ENCODE measurements at places on chromosomes 3 and 15.

DNA sequence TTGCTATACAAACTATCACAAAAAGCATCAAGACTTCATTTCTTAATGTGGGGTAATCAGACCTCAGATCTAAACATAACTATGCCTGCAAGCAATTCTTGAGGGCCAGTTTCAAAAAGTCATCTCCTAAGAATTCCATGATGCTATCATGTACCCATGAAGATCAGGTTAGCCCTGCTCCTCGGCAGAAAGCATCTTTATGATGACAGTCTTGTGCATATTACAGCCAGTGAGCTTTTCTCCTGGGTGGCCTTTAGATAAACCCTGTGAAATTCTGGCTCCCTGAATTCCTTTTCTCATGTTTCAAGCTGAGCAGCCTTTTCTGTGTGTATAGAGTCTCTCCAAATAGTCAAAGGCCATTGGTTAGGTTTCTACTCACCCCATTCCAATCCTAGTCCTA, 201.9 kb upstream of the MCTP2 start:
- no peak for DNase-seq

GRCh38 chr15:85580879-85581278, 200.5 kb downstream of the AKAP13 start:
- DNase-seq: peak; percentile 35

DNA sequence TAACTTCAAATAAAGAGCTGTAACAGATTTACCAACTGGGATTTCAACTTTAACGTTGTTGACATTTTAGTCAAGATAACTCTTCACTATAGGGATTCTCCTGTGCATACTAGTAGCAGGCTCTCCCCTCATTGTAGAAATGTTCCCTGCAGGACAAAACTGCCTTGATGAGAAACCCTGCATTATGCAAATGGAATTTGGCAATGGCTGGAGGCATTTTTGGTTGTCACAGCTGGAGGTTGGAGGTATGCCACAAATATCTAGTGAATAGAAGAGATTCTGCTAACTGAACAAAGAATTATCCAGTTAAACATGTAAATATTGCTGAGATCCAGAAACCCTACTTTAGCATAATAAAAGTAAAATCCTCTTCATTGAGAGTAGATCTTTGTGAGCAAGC, 928.8 kb upstream of the ALCAM start:
- no peak for DNase-seq

GRCh38 chr3:167502401-167502800, 28.6 kb upstream of the SERPINI2 start:
- no peak for DNase-seq

GRCh38 chr3:17473761-17474160, 268.7 kb downstream of the TBC1D5 start:
- DNase-seq: no peak

DNA sequence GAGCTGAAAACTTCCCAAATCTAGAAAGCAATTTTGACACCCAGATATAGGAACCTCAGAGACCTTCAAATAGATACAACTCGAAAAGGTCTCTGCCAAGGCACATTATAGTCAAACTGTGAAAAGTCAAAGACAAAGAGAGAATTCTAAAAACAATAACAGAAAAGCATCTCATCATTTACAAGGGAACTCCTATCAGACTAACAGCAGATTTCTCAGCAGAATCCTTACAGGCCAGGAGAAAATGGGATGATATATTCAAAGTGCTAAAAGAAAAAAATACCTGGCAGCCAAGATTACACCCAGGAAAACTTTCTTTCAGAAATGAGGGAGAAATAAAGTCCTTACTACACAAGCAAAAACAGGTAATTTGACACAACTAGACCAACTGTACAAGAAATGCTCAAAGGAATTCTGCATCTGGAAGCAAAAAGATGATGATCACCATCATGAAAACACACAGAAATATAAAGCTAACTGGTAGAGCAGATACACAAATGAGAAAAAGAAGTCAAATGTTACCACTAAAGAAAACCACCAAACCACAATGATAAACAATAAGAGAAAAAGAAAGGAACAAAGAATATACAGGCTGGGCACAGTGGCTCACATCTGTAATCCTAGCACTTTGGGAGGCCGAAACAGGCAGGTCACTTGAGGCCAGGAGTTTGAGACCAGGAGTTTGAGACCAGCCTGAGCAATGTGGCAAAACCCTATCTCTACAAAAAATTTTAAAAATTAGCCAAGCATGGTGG, 50.4 kb downstream of the ADAM10 start:
- DNase-seq: no peak

DNA sequence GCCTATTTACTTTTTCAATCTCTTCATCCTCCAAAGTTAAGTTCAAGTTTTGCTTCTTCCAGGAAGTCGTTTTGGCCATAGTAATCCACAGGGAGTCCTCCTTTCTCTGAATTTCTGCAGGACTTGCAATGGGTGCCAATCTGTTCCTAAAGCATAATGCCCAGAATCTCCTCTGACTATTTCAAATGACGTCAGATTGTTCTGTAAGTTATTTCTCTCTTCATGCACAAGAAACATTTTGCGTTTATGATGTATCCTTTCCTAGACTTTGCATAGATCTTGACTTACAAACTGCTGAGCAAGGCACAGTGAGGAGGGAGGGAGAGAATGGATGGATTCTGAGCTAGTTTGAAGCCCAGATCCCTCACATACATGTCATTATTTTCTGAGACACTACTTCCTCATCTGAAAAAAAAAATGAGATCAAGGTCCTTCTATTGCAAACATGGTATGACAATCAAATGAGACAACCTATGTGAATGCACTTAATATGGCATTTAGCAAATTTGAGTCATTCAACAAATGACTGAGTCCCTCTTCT, 103.1 kb downstream of the MEX3B start:
- DNase-seq: no peak

GRCh38 chr15:68700455-68701123, 120.1 kb downstream of the ANP32A start:
- no peak for DNase-seq

- DNase-seq: no peak
These were observed 36.7 kb downstream of the TM2D3 start for GRCh38 chr15:101615414-101615985.

- no peak for DNase-seq
These were observed 109.7 kb upstream of the HACD2 start for GRCh38 chr3:123694366-123695087.

GRCh38 chr3:132284781-132285619, 32.2 kb upstream of the ACP3 start:
- no peak for DNase-seq

GRCh38 chr15:99962006-99962561, 228.8 kb upstream of the LYSMD4 start:
- DNase-seq: no peak

DNA sequence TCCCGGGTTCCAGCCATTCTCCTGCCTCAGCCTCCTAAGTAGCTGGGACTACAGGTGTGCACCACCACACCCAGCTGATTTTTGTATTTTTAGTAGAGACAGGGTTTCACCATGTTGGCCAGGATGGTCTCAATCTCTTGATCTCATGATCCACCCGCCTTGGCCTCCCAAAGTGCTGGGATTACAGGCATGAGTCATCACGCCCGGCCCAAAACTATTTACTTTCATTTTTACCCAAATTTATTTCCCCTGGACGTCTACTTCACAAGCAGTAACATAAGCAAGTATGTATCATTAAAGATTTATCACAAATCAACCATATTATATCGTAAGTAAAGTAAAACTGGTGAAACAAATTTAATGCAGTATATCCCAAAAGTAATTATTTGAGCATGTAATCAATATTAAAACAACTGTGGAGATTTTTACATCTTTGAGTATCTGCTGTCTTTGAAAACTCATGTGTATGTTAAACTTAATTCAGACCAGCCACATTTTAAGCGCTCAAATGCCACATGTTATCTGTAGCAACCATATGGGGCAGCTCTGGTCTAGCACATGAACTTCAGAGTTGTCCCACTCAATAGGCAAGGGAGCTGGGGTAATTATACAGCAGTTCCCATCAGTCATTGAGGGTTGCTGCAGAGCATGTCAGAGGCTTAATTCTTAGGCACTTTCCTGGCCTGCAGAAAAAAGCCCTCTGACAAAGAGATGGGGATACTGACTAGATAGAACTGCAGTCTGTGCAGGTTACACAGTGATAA, 185.7 kb upstream of the CTDSPL start:
- no peak for DNase-seq

DNA sequence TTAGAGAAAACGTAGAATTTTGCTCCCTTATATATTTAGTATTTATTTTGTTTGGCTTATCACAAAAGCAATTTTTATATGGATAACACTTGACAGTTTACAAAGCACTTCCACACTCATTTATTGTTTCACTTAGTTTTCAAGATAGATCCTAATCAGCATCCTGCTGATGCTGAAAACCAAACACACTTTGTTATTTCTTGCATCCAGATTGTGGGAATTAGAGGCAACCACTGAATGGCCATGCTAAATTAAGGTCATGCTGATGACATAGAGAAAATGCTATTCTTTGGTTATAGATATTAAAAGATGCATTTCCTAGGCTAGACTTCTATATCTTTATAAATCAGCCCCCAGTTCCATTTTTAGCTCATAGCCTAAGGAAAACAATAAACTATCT, 474.1 kb upstream of the KCNMB2 start:
- DNase-seq: no peak

GRCh38 chr3:195201295-195201694, 69.7 kb downstream of the XXYLT1 start:
- DNase-seq: no peak

DNA sequence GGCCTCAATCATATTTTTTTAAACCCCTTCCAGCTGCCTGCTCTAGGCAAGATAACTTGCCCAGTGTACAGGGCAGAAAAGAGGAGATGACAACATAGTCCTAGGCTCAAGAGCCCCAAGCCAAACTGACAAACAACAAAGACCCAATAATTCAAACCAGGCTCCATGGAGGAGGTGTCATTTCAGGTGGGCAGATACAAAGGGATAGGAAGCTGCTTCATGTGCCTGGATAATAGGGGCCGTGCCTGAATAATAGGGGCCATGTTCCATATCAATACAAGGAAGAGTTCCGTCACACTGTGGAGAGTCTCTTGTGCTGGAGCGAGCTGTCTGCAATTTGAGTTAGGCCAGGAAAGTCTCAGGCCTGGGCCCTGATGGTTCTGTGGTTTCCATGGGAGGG, 35.4 kb upstream of the TRIM71 start:
- no peak for DNase-seq

- DNase-seq: no peak
These were observed 15.4 kb upstream of the MUC20 start for GRCh38 chr3:195705081-195705991.

- no peak for DNase-seq
These were observed 2.8 kb downstream of the TAGLN3 start for GRCh38 chr3:112001526-112001925.

GRCh38 chr3:141020143-141020830, 30.9 kb upstream of the SPSB4 start:
- no peak for DNase-seq

- no peak for DNase-seq
These were observed 56.3 kb upstream of the EPHB3 start for GRCh38 chr3:184505076-184505878.

GRCh38 chr15:87369269-87369668, 887.3 kb downstream of the NTRK3 start:
- DNase-seq: no peak

DNA sequence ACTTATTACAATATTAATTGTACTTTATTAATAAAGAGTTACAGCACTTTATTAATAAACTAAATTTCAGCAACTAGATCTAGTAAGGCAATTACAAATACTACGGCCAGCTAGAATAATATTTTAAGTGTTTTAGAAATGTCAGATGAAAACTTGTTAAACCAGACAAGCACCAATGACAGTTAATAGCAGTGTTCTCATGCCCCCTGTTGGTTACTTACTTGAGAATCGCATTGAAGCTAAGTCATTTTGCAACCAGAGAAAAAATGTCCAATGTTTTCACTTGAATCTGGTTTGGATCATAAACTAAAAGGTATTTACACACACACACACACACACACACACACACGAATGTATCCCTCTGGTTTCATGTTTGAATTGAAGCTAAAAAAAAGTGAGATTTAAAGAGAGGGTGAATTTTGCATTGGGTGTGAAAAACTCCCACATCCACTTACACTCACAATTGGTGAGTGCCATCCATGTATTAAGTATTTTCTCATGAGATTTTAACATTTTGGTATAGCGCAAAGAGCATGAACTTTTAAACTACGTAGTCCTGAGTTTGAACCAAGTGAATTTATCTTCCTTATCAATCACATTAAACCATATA, 347.7 kb downstream of the ZBBX start:
- DNase-seq: no peak

DNA sequence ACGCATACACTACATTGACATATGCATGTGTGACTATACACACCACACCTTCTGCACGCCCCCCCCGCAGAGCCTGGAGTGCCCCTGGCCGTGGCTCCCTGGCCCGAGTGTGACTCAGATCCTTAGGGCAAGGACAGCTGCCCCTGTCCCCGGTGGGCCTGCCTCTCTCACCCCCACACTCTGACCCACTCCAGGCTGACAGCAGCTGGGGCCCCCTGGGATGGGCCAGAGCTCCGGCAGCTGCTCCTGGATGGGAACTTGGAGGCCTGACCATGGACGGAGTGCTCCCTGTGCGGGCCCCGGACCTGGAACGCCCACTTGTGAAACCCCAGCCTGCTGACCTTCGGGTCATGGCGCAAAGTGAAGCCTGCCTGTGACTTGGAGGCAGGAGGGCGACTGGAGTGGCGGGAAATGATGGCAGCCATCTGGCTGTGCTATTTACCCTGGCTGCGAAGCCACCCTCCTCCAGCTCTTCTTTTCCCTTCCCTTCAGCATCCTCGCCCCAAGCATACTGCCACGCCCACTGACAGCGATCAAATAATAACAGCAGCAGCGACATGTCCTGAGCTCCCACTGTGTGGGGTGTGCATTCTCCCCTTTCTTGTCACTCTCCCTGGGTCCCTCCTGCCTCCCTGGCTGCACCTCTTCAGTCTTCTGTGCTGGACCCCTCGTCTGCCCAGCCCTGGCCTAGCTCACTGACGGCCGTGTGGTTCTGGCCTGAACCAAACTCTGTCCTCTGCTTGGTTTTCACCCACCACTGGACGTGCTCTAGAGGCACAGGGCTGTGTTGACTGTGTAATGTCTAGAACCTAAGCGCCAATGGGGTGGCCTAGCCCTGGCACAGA, 90.7 kb upstream of the MEF2A start:
- no peak for DNase-seq

DNA sequence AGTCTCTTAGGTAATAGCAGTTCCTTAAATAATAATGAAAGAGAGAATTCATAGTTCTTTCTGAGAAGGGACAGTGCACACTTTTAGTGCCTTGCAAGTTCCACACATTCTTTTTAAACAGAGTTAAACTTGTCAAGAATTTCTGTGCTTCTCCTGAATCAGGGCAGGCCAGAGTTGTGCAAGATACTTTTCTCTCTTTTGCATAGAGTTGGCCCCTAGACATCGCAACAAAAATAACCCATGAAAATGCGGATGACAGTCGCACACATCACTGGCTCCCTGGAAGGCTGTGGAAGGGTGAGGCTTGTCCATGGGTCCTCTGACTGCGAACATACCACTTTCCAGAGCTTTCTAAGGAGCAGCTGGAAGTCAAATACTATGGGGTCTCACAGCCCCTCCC, 40.1 kb downstream of the FBLN2 start:
- no peak for DNase-seq

Data from stimulated activated CD8-positive, alpha-beta memory T cell treated with anti-CD3 and anti-CD28 coated beads, Interleukin-7, amount 100 ng/mL, for 48 hours (primary cell).